Posterior vena cava (tissue), 2 donors: ENCODE measurements at places on chromosomes 2 and 18. TPM values are rescaled to one million over a fixed set of nuclear protein-coding genes. Genes with fewer than 3 reads are reported as not detected.

The B3GNT2 gene
- total RNA-seq = 16.2 TPM

The PNPT1 gene
- total RNA-seq = 23.9 TPM

The DLGAP1 gene
- total RNA-seq = 0.32 TPM

The SEPTIN10 gene
- 115 TPM for total RNA-seq

The GALR1 gene
- total RNA-seq = 0.05 TPM

The ANKRD62 gene
- 0.05 TPM for total RNA-seq

The IL36RN gene
- total RNA-seq = not detected

The MTCL1 gene
- total RNA-seq = 17.2 TPM

The SERPINB5 gene
- total RNA-seq = not detected

- DNase-seq = no peak
Observed at GRCh38 chr2:233429175-233429897, 75.0 kb downstream of the DGKD start.

DNA sequence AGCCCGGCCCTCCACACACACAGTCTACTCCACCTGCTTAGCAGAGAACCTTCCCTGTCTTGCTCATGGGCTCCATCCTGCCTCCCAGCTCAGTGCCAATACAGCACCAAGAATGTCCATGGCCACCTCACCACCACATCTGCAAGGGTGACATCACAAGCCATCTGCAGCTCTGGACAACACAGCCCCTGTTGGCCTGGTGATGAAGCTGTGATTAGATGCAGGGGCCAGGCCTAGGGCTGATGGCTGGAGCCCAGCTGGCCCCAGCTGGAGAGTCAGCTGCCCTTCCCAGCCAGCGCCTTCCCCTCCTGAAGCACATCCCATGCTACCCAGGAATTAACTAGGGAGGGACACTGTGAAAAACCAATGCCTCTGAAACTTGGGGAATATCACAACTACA is 91.1 kb downstream of the TTC32 start:
- no peak for DNase-seq

DNA sequence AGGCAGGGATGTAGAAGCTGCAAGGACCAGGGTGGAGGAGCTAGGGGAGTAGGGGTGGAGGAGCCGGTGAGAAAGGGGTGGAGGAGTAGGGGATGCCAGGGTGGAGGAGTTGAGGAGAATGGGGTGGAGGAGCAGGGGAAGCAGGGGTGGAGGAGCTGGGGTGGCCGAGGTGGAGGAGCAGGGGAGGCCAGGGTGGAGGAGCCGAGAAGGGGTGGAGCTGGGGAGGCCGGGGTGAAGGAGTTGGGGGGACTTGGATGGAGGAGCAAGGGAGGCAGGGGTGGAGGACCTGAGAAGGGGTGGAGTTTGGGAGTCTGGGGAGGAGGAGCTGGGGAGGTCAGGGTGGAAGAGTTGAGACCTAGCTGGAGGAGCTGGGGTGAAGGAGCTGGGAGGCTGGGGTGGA is 13.3 kb downstream of the SOX11 start:
- no peak for DNase-seq

- no peak for DNase-seq
Observed at GRCh38 chr18:26520974-26521373, 27.4 kb downstream of the KCTD1 start.

- DNase-seq = no peak
Observed at GRCh38 chr2:37284381-37284780, 40.3 kb downstream of the PRKD3 start.

- DNase-seq = peak; percentile 72
Observed at GRCh38 chr18:74519320-74520095, 14.8 kb upstream of the CNDP1 start.
